ENCODE measurements at places on chromosomes 12 and 14.

- no peak for DNase-seq
Measured at GRCh38 chr12:74890237-74890599, 319.4 kb downstream of the KCNC2 start.

DNA sequence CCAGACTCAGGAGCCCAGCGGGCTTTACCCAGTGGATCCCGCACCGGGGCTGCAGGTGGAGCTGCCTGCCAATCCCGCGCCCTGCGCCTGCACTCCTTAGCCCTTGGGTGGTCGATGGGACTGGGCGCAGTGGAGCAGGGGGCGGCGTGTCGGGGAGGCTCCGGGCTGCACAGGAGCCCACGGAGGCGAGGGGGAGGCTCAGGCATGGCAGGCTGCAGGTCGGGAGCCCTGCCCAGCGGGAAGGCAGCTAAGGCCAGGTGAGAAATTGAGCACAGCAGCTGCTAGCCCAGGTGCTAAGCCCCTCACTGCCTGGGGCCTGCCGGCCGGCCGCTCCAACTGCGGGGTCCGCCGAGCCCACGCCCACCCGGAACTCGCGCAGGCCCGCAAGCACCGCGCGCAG is 50.1 kb downstream of the RMST start:
- DNase-seq, result no peak

DNA sequence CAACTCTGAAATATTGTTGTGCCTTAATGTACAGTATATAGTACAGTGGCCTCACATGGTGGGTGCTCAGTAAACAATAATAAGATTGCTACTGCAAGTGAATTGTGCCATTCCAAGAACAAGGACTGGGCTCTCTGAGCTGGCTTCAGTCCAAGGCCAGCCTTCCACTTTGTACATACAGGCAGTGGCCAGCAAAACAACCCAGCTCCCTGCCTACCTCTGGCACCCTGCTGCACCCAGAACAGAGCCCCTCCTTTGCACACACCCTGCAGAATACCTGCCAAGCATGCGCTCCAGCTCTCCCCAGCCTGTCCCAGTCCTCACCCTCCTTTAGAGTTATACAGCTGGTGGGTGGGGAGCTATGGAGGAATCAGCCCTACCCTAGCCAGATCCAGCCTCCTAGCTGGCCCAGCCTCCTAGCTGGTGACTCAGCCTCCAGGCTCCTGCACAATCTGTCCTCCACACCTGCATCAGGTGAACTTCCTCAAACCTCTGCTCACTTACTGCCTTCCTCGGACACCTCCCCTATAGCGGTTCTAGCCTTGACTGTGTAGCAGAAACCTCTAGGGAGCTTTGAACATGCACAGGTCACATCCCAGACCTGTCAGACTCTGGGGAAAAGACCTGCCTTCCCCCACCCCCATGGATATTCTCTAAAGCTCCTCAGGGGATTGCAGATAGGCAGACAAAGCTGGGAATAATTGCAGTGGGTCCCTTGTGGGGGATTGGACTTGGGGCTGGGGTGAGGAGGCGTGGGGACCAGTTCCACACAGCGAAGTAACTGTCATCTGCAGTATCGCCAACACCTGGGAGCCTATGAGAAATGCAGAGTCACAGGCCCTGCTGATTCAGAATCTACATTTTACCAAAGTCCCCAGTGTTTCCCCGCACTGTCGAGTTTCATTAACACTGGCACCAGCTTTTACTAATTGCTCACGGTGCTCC is 17.9 kb downstream of the ZDHHC22 start:
- peak; percentile 83 for DNase-seq

- no peak for DNase-seq
Measured at GRCh38 chr14:82084813-82085212, 551.2 kb upstream of the SEL1L start.

DNA sequence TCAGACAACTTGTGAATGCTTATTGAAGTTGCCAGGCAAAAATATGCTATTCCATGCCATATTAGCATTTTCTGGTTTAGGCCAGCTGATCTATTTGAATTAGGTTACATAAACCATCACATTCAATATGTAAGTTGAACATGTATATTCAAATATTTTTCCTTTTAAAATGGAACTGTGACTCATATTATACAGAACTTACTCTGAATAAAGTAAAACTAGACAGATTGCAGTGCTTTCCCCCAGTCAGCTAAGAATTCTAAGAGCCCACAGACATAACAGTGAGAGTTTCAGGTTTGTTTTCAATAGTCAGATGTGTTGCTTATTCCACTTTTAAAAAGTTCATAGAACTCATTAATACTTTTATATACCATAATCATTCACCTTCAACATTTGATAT is 119.8 kb downstream of the MGST1 start:
- no peak for DNase-seq

DNA sequence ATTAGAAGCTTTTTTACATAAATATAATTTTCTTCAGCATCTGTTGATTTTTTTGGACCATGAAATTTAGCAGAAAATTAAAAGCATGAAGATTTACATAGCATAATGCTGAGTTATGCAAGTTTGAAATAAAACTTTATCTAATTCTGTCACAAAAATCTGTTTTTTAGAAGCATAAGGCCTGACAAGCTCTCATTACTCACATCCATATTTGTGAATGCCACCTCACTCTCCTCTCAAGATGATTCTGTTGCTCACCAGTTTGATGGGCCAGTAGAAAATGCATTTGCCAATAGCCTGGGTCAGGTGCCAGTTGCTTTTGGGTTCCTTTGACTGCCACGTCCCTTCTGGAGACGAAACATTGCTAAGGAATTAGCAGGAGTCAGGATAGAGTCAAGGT is 181.5 kb upstream of the ATP2B1 start:
- no peak for DNase-seq

GRCh38 chr14:93328546-93328945 is 4.3 kb downstream of the BTBD7 start:
- DNase-seq, result no peak

GRCh38 chr12:11174022-11174421 is 3.0 kb downstream of the SMIM10L1 start:
- DNase-seq, result no peak

DNA sequence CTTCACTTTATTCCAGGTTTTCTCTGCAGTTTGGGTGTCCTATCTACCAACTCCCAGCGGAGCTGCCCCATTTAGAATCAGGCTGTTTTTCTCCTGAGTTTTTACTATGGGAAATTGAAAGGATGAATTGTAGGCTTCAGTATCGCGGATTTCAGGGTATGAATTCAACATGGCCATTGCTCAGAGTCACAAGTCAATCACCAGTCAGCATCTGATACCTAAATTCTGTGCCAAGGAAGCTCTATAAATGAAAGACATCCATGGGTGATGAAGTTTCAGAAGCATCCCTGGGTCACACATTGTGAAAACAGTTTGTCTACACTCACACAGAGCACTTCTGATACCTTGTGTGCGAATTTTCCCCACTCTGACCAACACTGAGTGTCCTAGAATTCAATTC is 35.8 kb upstream of the YY1 start:
- DNase-seq, result no peak

DNA sequence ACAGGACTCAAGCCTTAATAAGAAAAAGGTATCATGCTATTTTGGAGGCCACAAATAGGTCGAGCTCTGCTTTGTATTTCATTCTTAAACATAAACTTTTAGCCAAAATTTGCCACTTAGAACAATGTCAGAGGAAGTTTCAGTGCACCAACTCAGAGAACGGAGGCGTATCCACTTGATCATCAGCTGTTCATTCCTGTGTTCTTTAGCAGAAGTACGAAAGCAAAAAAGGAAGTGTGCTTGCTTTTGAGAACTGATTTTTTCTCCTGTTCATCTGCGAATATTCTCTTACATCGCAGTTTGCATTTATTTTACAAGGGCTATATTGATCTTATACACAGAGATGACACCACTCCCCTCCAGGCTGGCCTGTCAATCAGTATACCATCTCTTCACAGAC is 188.6 kb upstream of the SOX5 start:
- no peak for DNase-seq

DNA sequence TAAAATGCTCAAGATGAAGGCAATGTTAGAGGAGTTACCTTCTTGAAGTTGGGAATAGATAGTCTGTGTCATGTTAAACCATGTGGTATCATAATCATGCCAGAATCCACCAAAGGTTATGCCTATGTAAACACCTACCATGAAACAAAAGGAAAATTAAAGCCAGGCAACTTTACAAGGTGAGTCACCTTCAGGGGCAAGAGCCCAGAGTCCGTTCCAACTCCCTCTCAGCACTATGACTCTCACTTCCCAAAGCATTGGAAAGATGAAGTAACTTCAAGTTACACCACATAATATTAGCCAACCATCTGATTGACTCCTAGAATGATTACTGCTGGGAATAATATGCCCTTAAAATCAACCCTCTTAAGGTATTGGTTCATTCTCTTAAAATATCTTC is 38.5 kb downstream of the CATSPERB start:
- DNase-seq, result no peak

DNA sequence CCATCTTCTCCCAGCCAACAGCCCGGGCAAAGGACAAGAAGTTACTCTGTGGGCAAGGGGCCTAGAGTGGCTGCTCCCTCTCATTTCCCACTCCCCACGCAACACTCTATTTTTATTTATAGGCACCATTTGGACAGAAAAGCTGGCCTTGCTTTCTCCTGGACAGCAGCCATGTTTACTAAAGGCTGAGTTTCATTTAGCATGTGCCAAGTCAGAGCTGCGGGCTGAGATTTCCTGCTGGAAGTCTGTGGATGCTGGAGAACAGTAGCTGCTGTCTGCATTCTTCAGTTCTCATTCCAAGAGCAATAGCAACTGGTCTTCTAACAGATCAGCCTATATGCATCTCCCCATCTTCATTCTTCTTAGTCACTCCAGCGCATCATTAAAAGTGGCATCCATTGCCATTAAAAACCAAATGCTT is 8.3 kb downstream of the COL2A1 start:
- DNase-seq, result peak; percentile 82

DNA sequence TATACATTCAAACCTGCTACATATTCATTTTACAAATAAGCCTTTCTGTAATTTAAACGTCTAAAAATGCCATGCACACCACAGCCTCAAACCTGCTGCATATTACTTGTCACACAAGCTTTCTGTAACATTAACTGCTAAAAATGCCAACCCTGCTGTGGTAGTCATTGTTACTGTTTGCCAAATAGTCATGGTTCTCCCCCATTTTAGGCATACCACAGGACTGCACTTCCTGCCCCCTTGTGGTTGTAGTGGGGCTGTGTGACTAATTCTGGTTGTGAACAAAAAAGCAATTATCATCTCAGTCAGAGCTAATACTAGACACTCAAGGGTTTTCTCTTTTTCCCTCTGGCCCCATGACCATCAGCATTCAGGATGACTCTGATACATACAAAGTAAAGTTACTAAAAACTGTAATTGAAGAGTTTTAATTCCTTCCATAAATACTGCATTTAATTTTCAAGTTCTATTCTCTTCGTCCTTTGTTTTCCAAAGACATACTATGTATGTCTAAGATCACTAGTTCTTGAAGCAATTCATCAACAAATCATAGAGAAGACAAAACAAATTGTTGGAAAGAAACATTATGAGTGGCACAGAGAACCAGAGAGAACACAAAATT is 5.7 kb upstream of the SLC35F4 start:
- DNase-seq, result no peak

- DNase-seq, result no peak
Measured at GRCh38 chr14:70858641-70859040, 48.6 kb upstream of the PCNX1 start.

DNA sequence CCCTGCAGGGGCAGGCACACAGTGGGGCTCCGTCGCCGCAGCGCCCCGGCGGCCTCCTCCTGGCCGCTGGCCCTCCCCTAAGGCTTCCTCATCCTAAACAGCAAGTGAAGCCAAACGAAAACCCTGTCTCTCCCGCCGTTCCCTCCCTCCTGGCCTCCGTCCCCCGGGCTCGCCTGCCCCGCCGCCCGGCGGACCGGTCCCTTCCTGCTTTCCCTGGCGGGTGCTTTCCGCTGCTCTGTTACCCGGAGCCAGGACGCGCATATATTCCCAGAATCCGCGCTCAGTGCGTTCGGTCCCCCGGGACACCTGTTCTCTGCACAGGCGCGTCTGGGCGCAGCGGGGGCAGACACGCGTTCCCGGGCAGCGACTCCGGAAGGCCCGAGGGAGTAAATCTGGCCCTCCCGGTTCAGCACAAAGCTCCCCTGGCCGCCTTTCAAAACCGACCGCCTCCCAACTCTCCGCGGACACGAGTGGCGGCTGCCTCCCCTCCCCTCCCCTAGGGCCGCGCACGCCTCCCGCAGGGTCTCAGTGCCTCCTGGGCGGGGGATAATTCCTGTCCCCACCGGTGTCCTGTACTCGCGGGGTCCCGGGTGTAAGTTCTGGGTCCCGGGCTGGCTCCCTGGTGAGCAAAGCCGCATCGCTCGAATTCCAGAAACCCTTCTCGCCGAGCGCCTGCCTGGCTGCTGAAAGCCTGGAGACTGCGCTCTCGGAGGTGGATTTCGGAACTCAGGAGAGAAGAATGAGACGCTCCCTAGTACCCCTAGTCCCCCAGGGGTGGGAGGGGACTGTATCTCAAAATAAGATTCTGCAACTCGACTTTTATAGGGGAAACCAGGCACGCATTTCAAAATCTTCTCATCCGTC is 21.4 kb upstream of the CEP170B start:
- no peak for DNase-seq

DNA sequence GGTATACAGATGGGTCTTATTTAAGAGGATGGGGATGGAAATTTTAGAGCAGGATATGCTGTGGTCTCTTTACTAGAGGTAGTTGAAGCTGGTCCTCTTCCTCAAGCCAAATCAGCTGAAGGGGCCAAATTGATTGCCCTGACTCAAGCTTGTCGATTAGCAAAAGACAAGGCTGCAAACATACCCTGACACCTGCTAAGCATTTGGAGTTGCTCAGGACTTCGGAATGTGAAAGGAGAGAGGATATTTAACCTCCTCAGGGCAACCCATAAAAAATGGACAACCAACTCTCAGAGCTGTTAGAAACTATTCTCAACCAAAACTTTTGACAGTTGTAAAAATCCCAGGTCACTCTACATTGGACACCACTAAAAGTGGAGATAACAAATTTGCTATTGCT is 15.6 kb downstream of the PTGDR start:
- no peak for DNase-seq

DNA sequence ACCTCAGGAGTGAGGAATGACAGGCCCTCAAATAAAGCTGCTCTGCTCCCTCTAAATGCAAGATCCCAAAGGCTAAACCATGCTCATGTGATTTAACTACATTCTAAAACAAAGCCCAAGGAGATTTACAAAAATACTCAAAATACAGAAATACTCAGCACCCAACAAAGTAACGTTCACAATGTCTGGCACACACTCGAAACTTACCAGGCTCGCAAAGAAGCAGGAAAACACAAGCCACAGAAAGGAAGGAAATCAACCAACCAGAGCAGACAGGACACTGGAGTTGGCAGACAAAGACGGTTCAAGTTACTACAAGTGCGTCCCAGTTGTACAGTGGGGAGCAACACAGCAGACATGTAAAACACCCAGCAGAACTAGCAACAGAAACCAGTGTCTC is 33.4 kb downstream of the STX2 start:
- no peak for DNase-seq

GRCh38 chr12:50647479-50647878 is 116.4 kb upstream of the ATF1 start:
- peak; percentile 54 for DNase-seq

GRCh38 chr12:121345151-121345815 is 6.9 kb downstream of the ANAPC5 start:
- no peak for DNase-seq

- no peak for DNase-seq
Measured at GRCh38 chr14:99735189-99736135, 51.4 kb downstream of the CYP46A1 start.
